Ascending aorta (tissue), 2 donors: ENCODE measurements at places on chromosomes 4 and X.

GRCh38 chr4:134043266-134043665 lies 158.3 kb downstream of the PABPC4L start:
- DNase-seq, result no peak

GRCh38 chr4:33067221-33067620 lies 2347.1 kb downstream of the PCDH7 start:
- DNase-seq, result no peak

- no peak for DNase-seq
These were observed 63.6 kb downstream of the SMIM20 start for GRCh38 chr4:25977397-25978170.

DNA sequence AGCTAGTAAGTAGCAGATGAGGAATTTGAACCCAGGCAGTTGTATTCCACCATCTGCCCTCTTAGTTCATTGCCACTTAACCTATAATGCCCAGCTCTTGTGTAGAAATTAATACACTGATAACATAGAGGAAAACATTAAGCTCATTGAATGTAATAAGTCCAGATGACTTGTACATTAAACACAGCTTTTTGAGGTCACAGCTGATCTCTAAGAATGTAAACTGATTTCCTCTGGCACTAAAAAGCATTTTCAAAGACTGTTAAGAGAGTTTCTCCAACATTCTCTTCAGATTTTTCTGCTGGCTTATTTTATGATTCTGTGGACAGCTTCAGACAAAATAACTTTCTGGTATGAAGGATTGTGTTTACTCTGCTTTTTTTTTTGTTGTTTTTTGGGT lies 42.7 kb downstream of the HPRT1 start:
- DNase-seq, result no peak

GRCh38 chr4:128686810-128687209 lies 122.7 kb upstream of the JADE1 start:
- DNase-seq, result no peak

- no peak for DNase-seq
These were observed 722.1 kb downstream of the PCDH7 start for GRCh38 chr4:31442236-31442635.

- DNase-seq, result no peak
These were observed 73.3 kb upstream of the PPP3CA start for GRCh38 chr4:101420661-101421060.

DNA sequence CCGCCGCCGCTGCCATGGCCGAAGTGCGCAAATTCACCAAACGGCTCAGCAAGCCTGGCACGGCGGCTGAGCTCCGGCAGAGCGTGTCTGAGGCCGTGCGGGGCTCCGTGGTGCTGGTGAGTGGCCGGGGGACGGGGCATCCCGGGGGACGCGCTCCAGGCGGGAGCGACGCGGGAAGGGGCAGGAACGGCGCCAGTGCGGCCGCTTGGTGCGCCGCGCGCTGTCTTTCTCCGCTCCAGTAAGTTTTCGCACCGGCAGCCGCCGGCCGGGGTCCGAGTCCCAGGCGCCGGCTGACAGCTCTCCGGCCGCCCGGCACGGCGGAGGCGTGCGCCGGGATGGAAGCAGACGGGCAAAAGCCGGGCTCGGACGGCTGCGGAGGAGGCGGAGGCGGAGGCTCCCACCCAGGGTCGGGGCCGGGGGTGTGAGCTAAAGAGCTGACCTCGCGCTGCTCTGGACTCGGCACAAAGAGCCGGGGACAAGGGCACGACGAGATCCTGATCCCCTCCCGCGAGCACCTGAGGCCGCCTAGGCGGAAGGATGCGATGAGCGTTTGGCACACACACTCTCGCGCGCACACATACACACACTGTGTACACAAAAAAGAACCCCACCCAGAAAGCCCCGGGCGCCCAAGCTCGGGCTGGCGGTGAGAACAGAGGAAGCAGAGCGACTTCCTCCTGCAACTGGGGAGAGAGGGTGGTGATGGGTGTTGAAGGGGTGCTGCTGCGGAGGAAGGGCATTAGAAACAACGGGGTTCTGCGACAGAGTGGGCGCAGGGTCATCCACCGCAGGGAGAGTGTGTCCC lies 545 bp downstream of the DOCK11 start:
- DNase-seq, result peak; percentile 74

GRCh38 chr4:174117445-174117844 lies 166.0 kb downstream of the FBXO8 start:
- DNase-seq, result no peak

DNA sequence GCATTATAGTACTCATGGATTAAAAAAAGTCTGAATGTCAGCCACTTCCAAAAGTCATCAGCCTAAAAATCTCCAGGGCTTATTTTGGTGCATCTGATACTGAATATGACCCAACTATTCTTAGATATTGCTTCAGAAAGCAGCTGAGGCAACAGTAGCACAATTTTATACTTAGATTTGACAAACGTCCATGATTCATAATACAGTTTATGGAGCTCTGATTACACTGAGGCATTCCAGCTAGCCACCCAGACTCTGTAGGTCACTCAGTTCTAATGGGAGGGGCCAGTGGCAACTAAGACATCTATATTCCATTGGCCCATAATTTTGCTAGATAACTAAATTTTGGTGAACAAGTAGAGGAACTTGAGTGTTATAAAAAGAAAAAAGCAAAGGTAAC lies 10.3 kb downstream of the SPATA4 start:
- no peak for DNase-seq

GRCh38 chr4:132269303-132269990 lies 879.6 kb upstream of the PCDH10 start:
- no peak for DNase-seq

DNA sequence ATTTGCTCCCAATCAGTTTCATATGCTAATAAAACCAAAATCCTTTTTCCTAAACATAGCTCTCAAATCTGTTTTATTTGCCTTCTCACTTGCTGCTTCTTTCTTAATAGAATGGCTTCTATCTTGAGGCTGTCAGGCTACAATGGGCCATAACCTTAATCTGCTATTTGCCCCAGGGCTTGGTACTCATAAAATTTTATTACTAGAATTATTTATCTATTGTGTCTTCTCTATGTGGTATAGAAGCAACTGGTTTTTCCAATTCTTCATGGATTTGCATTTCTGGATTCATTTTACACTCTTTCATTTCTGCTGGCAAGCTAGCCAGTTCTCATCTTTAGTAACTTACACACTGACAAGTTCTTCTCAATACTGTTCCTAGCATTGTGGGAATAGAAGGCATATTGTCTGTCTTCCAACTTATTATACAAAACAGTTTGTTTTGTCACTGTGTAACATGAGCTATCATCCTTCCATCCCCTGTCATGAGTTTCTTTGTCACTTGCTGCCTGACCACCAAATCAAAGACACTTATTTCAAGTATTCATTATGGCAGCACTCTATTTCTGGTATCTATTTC lies 96.6 kb upstream of the KCNIP4 start:
- DNase-seq, result no peak

DNA sequence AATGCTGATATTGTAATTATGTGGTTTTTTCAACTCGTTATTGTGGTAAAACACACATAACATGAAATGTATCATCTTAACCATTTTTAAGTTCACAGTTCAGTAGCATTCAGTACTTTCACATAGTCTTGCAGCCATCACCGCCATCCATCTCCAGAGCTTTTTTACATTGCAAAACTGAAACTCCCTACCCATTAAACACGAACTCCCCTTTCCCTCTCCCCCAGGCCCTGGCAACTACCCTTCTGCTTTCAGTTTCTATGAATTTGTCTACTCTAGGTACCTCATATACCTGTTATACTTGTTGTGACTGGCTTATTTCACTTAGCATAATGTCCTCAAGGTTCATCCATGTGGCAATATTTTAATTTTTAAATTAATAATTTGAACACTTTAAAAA lies 380.6 kb downstream of the MAPK10 start:
- no peak for DNase-seq

GRCh38 chrX:41580423-41581064 lies 108.2 kb upstream of the GPR34 start:
- no peak for DNase-seq

GRCh38 chrX:71541210-71542022 lies 8.5 kb downstream of the OGT start:
- no peak for DNase-seq

DNA sequence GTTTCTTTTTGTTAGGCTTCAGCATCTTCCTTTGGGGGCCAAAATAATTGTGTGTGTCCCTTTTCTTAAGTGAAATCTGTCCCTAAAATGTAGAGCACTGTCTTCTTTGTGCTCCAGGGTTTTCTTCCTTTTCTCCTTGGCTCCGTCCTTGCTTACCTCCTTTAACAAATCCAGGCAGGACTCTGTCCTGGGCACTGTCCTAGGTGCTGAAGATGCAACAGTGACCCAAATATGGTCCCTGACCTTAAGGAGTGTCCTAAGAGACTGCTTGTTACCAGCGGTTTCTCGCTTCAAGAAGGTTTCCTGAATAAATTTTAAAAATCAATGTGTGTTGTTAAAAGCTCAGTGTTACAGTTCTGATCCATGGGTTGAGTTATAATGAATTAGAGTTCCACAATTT lies 471.8 kb downstream of the KCNIP4 start:
- DNase-seq, result no peak

DNA sequence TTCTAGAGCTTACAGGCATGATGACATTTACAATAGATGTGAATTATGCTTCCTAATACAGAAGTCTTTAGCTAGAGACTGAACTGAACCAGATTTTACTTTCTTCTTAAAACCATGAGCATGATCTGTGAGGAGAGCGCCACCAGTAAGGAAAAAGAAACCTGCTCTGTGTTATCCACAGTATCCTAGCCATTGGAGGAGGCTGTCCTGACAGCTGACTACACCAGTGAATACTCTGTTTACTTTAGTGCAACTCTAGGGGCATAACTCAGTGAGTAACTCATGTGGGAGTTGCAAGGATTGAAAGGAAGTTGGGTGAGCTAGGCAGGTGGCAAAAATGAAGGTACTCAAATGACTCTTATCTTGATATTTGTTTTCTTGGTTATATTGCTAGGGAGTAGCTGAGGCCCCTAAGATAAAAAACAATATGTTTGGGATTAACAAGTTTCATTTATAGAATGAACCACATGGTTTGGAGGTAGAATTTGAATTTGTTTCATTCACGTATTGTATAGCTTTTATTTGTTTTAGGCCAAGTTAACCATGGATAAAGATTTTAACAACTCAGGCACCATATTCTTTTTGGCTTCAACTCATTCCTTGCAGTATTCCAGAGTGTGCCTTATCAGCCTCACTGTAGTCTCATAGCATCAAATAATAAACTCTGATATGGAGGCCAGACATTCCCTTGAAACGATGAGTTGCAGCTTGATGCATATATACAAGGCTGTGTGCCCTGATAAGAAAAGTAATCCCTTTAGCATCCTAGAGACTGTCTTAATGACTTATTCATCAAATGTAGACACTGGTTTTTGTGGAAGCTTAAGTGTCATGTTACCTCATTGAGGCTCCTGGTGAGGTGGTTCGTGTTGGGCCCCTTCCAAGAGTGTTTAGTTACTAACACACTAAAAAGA lies 2.5 kb downstream of the BMP3 start:
- DNase-seq, result no peak

GRCh38 chr4:139950568-139950967 lies 203.4 kb downstream of the MAML3 start:
- DNase-seq, result no peak

GRCh38 chrX:72666451-72666850 lies 47.7 kb downstream of the PHKA1 start:
- DNase-seq, result no peak

- DNase-seq, result no peak
These were observed 19.2 kb upstream of the TNIP3 start for GRCh38 chr4:121183361-121183760.

DNA sequence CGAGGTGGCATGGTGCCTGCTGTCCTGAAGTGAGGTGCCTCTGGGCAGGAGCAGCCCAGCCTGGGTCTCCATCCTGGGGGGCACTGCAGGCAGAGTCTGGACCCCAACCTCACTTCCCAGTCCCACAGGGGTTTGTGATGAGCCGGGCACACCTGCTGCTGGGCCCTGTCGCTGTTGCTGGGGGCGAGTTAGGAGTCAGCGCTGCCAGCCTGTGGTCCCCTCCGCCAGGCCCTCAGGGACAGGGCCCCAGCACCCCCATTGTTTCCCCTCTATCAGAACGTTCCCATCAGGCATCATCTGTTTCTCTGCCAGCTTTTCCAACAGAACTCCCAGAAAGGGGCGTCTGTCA lies 23.4 kb downstream of the WFS1 start:
- DNase-seq, result no peak

GRCh38 chr4:67712000-67712625 lies 11.2 kb upstream of the UBA6 start:
- DNase-seq, result no peak

DNA sequence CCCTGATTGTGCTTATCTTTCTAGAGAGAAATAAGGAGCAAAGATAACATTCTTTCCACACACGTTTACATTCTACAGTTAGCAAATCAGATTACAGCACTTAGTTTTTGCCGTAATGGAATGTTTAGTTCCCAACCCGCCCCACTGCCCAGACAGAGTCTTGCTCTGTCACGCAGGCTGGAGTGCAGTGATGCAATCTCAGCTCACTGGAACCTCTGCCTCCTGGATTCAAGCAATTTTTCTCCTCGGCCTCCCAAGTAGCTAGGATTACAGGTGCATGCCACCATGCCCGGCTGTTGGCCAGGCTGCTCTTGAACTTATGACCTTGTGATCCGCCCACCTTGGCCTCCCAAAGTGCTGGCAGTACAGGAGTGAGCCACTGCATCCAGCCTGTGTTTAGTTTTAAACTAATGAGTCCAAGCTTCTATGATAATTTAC lies 8.4 kb upstream of the PRPS1 start:
- no peak for DNase-seq

DNA sequence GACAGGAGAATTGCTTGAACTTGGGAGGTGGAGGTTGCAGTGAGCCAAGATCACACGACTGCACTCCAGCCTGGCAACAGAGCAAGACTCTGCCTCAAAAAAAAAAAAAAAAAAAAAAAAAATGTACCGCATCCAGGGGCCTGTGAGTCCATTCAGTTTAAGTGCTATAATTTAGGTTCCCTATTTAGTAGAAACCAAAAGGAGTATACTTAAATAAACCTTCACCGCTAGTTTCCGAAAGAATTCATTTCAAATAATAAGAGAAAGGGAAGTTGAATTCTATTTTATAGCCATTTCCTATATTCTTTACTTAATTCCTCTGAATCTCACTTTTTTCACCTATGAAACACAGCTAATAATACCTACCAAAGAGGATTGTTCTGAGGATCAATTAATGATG lies 20.8 kb upstream of the LRBA start:
- DNase-seq, result no peak

DNA sequence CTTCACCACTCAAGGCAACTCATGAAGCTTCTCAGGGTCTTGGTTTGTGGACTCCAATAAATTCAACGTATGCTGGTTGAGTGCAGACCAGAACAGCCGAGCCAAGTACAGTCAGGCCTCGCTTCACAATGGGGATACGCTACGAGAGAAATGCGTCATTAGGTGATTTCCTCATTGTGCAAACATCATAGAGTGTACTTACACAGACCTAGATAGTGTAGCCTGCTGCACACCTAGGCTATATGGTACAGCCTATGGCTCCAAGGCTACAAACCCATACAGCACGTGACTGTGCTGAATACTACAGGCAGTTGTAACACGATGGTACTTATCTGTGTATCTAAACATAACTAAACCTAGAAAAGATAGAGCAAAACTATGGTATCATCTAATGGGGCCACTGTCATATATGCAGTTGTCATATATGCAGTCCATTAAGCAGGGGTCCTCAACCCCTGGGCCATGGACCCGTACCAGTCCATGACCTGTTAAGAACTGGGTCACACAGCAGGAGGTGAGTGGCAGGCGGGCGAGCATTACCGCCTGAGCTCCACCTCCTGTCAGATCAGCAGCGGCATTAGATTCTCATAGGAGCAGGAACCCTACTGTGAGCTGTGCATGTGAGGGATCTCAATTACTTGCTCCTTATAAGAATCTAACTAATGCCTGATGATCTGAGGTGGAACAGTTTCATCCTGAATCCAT lies 31.5 kb downstream of the RTL5 start:
- DNase-seq, result no peak

GRCh38 chr4:85147481-85148076 lies 181.1 kb upstream of the WDFY3 start:
- DNase-seq, result no peak
